Activated naive CD4-positive, alpha-beta T cell (primary cell): ENCODE measurements at places on chromosomes 5 and 9.

DNA sequence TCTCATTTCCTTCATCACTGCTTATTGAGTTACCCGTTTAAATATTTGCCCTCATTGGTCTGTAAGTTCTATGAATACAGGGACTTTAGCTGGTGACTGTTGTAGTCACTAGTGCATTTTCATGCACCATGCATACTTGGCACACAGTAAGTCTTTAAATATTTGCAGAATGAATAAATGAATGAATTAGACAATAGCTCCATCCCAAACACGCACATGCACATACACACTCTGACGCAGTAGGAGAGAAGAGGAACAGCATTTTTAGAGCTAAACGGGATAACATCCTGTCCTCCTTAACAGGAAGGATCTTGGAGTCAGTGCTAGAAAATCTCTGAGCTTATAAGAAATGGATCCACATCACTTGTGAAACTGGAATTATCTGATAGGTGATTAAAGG lies 447.7 kb downstream of the KIF4B start:
- DNase-seq, result no peak

DNA sequence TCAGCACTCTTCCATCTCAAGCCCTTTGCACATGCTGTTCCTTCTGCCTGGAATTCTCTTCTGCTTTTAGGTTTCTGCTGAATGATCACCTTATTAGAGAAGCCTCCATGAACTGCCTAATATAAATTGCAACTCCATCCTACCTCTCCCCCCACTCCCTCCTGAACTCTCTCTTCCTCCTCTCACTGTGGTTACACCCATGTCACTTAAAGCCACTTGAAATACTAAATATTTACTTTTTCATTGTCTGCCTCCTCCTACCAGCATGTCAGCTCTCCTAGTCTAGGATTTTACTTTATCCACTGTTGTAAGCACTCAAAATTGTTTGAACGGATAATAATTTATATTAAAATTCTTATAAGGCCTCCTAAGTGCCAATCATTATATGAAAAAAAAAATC lies 43.8 kb downstream of the ACTL7B start:
- no peak for DNase-seq

DNA sequence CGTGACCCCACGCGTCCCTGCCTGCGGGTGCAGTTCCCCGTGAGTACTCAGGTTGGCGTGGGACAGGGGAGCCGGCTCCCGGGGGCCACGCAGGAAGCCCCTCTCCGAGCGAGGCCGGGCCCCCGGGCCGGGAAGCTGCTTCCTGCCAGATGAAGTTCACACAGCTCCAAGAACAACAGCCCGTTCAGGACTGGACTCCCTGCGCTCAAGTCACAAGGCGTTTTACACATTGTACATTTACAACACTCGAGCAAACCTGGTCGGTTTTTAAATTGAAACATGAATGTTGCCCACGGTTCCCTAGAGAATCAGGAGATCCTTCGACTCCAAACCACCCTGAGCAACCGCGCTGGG lies 22.4 kb downstream of the SLC9A3 start:
- no peak for DNase-seq

GRCh38 chr5:32307769-32308194 lies 5.0 kb downstream of the MTMR12 start:
- no peak for DNase-seq

DNA sequence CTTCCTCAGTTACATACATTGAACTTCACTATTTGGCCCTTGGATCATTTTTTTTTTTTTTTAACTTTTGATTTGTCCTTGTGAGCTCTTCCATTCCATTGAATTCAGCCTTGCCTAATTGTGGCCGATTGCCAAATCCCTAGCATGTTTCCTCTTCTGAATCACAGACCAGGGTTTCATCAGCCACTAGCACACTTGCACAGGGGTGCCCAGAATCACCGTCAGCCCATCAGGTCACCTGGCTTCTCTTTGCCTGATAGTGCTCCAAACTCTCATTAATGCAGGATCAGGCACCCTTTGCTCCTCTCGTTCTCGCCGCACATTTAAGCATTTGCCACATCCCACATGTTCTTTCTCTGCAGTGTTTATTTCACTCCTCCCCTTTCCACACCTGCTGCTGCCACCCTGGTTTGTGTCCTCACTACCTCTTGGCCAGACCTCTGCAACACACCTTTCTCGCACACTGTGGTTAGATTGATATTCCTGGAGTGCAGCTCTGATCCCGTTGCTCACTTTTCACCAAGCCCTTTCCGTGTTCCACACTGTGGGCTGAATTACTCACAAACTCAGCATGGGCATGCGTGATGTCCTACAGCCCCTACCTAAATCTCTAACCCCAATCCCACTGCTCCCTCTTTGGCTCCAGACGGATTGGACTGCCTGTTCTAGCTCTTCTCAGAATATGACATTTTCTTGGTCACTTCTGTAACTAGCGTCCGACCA lies 9.8 kb downstream of the PIK3R1 start:
- DNase-seq, result no peak

- DNase-seq, result no peak
These were observed 101.6 kb downstream of the CRB2 start for GRCh38 chr9:123457583-123457982.
